ENCODE measurements at places on chromosomes 6 and 20.

- DNase-seq, result no peak
Measured at GRCh38 chr6:169811521-169812256, 60.3 kb downstream of the ERMARD start.

DNA sequence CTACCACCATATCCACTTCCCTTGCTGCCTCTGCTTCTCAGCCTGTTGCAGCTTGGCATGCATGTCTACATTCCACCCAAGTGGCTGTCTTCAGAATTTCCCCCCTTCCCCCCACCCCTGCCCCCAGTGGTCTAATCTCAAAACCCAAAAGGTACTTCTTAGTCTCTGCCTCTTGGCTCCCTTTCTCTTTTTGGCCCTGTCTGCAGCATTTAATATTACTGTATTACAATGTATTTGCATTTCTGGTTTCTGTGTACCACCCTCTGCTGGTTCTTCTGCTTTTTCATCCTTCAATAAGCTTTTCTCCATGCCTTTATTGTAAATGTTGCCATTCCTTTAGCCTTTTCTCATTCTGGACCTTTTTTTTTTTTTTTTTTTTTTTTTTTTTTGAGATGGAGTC, 43.0 kb downstream of the RPRD1B start:
- DNase-seq, result no peak

- no peak for DNase-seq
Measured at GRCh38 chr6:11804135-11804534, 25.5 kb upstream of the ADTRP start.

- no peak for DNase-seq
Measured at GRCh38 chr6:744666-745353, 51.9 kb upstream of the EXOC2 start.

GRCh38 chr20:19465536-19465935, 253.1 kb downstream of the SLC24A3 start:
- DNase-seq, result no peak

DNA sequence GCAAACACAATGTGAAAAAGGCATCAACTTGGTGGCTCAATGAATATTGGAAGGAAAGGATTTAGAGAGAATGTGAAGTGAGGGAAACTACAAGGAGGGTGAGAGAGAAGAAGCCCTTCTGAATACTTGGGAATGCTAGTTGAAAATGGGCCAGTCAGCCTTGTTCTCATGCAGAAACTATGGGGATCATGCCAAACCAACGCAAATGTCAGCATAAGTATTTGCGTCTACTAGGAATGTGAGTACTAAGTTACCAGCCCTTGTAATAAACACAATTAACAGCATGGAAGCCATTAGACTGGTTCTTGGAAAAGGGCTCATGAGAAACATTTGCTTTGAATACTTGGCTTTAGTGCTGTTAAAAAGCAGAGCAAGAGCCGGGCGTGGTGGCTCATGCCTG, 54.9 kb upstream of the AIG1 start:
- DNase-seq, result no peak

DNA sequence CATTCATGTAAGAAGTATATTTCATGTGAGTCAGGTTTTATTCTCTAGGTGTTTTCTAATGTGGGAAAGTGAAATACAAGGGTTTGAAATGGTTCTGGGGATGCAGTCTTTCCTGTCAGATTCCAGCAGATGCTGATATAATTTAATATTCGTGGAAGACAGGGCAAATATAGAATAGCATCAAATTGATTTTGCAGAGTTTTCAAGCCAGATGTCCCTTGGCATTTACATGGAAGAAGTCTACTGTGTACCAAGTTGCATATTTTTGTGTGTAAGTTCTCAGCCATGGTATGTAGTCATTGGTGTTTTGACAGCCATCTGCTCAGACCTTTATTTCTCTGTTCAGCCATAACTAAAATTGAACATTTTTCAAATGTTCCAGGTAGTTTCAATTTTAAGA, 143.7 kb downstream of the LAMA2 start:
- no peak for DNase-seq

- DNase-seq, result no peak
Measured at GRCh38 chr6:148311966-148312669, 30.5 kb upstream of the SASH1 start.
